ENCODE measurements at places on chromosomes 6 and 20. TPM values are rescaled to one million over a fixed set of nuclear protein-coding genes. Genes with fewer than 3 reads are reported as not detected.

TNFRSF6B gene
- polyA plus RNA-seq, result 7.1 TPM

ZSWIM3 gene
- polyA plus RNA-seq, result 3.6 TPM

LPA gene
- polyA plus RNA-seq, result 0.05 TPM

FAM217A gene
- polyA plus RNA-seq, result not detected

SLC39A7 gene
- 114 TPM for polyA plus RNA-seq

SRMS gene
- polyA plus RNA-seq, result not detected

TSHZ2 gene
- 18.6 TPM for polyA plus RNA-seq

ZNF343 gene
- 4.3 TPM for polyA plus RNA-seq

DNA sequence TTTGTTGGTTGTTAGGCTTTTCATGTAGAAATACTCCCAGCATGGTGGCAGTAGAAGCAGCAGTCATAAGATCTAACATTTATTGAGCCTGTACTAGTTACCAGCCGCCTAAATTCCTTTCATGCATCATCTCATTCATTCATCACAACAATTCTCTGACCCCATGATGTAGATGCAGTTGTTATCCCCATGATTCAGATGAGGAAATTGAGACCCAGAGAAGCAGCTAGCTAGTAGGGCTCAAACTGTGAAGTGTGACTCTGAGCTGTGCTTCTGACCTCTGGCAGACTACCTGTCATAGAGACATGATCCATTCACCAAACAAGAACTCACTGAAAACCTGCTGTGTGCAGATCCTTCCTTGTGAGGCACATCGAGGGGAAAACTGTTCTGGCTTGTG, 16.9 kb downstream of the RREB1 start:
- DNase-seq, result no peak

GRCh38 chr6:41733707-41734665, 1.4 kb downstream of the TFEB start:
- DNase-seq, result peak; percentile 61

DNA sequence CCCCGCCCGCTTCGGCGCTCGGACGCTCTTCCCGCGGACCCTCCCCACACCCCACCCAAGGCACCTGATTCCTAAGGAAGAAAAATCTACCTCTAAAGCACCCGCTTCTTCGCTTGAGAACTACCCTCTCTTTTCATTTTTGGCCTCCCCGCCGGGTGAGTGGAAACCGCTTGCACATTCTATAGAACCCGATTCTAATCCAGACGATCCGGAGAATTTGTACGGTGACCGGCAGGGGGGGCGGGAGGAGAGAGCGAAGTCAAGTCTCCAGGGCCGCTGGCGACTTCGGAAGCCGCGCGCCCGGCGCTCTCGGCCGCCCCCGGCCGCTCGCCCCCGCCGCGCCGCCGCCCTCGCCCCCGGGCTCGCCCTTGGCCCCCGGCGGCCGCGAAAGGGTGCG, at the start of gene RBM24:
TSS of gene RBM24 (plus strand) at position 262 of the 397 bp plus-strand sequence. CDS start 221 bp downstream, outside the sequence.
- peak; percentile 81 for DNase-seq

DNA sequence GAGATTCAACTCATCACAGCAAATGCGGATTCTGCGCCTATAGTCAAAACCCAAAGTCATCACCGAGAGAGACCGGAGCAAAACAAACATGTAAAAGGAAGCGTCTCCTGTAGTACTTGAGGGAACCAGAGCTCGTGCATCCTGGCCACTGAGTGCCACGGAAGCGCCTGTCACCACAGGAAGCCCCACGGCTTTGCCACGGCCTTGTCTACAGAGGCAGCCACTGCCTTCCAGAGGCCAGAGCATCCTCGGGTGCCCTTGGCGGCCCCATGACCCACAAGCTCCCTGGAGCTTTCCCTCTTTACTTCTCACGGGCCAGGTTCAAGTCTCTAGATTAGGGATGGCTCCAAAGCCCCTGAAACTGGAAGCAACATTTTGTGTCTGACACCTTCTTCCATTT, 7.5 kb downstream of the TCFL5 start:
- DNase-seq, result no peak

- DNase-seq, result no peak
Observed at GRCh38 chr6:107264357-107264840, 149.1 kb upstream of the BEND3 start.

DNA sequence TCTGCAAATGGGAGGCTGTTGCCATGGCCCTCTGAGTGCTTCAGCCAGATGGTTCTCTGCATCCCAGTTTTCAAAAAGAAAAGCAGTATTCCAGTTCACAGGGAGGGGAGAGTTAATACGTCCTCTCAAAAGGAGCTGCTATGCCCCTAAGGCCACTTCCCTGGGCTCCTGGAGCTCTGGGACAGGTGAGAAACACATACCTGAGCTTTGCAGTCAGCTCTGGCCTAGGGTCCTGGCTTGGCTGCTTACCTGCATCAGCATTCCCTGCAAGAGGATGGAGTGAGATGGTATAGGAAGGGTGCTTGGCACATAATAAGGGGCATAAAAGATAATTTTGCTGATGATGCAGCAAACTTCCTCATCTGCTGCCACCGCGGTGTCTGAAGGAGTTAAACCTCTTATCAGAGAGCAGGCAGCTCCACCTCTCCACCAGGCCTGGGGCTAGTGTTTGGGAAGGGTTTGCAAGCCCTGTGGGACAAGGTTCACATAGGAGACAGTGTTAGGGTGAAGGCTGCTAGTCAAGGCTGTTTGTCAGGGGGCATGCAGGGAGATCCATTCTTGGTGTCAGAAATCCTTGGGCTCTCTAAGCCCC, 62.7 kb downstream of the SLC24A3 start:
- DNase-seq, result no peak

DNA sequence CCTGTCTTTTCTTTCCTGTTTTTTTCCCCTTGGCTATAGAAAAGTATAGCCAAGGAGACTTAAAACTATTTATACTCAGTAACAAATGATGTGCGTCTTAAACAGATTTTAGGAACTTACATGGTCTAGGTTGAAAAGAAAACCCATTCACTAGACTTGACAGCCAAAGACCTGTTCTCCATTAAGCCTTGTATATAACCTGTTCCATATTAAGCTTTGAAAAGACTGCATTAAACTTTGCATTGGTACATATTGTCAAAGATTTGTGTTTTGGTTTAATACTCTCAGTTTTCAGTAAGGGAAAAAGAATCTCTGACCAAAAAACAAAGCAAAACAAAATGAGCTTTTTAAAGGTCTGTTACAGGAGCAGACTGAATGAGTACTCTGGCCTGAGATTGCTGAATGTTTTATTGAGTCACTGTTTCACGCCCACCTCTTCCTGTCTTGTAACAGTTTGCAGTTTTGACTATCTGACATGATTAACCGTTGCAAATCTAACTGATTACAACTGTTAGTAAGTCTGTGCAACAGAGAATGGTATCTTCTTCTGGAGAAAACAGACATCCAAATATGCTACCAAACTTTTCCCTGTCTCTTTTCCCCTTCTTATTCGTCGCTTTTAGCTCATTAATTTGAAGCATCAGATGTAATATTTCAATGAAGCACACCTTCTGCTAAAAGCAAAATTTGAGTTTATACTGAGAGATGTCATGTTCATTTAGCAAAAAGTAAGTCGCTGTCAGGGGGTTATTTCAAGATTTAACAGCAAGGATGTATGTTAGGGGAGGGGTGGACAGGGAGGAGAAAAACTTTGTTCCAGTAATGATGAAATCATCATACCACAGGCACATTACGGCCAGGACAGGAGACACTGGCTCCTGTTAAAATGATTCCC, 59.1 kb upstream of the SUPT3H start:
- DNase-seq, result no peak

GRCh38 chr6:135935941-135936601, 84.6 kb downstream of the PDE7B start:
- peak; percentile 93 for DNase-seq

DNA sequence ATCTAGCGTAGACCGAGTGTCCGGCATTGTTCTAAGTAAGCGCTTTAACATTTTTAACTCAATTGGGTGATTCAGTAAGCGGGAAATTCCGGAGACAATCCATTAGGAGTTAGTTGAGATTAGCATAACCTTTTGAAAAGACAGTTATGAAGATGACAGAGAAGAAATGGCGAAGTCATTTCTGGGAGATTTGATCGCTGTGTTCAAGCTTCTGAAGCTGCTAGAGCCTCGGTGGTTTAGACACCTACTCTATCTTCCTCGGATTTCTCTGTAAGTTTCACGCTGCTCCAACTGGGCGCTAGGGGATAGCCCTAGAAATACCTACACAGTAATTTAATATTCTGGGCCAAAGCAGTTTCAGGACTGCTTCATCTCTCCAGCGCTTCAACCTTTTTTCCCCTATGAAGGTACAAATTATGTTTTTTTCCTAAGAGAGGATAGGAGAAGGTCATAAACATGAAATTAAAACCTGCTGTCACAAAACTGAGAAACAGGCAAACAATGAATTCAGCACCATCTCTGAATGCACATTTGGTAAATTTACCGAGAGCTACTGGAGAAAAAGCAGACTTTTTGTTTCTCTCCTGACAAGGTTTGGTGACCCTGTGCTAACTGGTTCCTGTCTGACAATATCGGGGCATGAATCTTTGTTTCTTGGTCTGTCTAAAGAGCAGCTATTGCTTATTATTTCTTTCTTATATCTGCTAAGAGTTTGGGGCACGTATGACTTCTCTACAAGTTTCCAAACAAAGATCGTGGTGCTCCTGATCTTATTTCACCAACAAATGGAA, 22.4 kb downstream of the ZNF311 start:
- peak; percentile 81 for DNase-seq

DNA sequence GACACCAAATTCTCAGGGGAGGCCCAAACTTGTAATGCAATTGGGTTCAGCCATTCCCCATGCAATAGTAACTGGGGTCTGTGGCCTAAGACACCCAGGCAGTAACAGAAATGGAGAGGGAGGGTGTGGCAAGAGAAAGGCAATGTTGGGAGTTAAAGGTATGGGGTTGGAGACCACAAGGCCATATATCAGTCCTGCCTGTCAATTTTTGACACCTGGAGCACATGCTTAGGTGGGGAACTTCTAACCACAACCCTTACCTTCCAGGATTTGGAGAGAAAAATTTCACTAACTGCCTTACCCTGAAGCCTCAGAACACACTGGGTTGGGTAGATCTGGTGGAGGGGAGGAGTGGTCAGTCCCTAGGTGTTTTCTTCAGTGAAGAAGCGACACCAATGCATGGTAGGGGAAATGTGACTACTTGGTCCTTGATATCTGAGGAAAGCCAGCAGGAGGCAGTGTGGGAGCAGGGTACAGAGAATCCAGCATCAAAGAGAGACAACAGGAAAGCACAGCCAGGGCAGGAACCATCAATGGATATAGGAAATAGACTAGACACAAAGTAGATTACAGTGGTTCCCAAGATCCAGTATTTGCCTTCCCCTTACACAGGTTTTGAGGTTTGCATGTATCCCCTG, 6.8 kb upstream of the USP49 start:
- no peak for DNase-seq

DNA sequence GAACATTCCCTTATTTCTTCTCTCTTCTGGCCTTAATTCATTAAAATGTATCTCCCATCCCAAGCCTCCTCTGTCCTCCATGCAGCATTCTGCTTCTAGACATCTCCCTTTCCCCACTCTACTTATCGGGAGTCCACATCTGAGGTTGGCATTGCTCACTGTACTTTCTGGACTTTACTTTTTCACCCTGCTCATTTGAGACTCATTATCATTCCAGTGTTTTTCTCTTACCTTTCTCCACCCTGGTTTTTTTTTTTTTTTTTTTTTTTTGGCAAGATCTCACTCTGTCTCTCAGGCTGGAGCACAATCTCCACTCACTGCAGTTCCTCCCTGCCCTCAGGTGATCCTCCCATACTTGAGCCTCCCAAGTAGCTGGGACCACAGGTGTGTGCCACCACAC, 4.5 kb downstream of the ENPP3 start:
- no peak for DNase-seq

DNA sequence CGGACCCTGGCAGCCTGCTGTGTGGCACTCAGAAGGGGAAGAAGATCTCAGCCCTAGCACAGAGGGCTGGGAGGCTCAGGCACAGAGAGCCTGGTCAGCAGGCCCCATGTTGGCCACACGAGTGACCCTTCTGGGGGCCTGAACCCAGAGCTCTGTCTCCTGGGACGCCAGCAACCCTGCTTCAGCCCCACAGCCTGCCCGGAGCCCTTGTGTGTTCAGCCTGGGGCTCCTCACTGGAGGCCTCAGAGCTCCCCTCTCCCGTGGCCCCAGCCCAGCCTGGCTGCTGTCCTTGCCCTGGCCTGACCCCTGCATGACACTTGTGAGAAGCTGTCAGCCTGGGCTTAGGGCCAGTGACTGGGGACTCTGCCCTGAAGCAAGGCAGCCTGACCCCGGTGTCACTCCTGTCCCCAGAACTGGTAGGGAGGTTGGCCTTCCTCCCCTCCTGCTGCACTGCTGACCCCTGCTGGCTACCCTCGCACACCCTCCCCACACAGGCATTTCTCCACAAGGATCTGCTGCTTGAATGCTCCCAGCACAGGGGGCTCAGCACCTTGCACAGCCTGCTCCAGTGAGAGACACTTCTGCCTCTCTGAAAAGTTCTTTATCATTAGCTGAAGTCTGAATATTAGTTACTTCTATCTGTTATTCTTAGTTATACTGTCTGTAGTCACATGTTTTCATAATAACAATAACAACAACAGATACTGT, 15.4 kb upstream of the IP6K3 start:
- DNase-seq, result no peak

DNA sequence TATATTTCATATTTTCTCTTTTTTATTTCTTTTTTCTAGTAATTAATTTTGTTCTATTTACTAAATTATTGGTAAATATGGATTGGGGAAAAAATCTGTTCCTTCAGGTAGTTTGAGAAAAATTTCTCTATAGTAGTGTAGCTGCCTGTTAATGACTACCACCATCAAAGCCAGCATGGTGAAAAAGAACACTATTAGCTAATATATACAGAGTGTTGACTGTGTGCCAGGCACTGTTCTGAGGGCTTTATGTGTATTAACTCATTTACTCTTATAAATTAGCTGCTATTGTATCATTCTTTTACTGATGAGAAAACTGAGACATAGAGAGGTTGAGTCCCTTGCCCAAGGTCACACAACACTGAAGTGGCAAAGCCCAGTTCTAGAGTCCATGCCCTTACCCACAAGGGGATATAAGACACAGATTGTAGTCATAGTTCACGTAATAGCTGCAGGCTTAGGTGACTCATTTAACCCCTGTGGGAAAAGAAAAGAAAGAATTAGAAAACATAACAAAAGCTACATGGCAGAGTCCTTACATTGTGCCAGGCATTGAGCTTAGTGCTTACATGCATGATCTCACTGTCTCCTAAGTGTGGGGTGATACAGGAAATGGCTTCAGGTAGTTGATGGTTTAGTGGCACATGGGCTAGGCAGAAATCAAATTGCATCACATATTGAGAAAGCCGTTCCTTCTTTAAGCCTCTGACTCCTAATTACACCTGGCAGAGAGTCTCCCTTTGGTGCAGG, 12.2 kb upstream of the AKIRIN2 start:
- DNase-seq, result no peak

GRCh38 chr6:1619098-1619672, 9.5 kb downstream of the FOXC1 start:
- DNase-seq, result peak; percentile 4

DNA sequence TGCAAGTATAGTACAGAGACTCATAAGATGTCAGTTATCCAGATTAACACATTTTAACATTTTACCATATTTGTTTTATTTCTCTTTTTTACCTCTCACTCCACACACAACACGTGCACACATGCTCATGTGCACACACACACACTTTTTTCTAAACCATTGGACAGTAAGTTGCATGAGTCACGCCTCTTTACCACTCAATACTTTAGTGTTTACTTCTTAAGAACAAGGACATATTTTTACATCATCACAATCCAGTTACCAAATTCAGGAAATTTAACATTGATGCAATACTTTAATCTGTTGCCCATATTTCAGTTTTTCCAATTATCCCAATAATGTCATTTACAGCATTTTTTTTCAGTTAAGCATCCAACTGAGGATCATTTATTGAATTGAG, 109.0 kb downstream of the RIN2 start:
- DNase-seq, result no peak

All from brain (organoid and tissue), 16 donors.